ENCODE measurements at places on chromosomes 2 and 18. TPM values are rescaled to one million over a fixed set of nuclear protein-coding genes. Genes with fewer than 3 reads are reported as not detected.

C2orf78 gene
- not detected for total RNA-seq

APOB gene
- total RNA-seq, result under 0.01 TPM

GAD1 gene
- 0.28 TPM for total RNA-seq

STK17B gene
- 15.6 TPM for total RNA-seq

DRC1 gene
- total RNA-seq, result not detected

VRK2 gene
- total RNA-seq, result 17.5 TPM

FLACC1 gene
- total RNA-seq, result 0.74 TPM

REG3G gene
- total RNA-seq, result not detected

NAGK gene
- 60.7 TPM for total RNA-seq

MAPRE3 gene
- 3.1 TPM for total RNA-seq

CYTIP gene
- total RNA-seq, result not detected

NYAP2 gene
- not detected for total RNA-seq

CD8B2 gene
- not detected for total RNA-seq

BIRC6 gene
- 154 TPM for total RNA-seq

SESTD1 gene
- 22.3 TPM for total RNA-seq

NRP2 gene
- total RNA-seq, result 155 TPM

INPP5D gene
- total RNA-seq, result 0.46 TPM

ABCG5 gene
- not detected for total RNA-seq

GALNT13 gene
- 17.2 TPM for total RNA-seq

PID1 gene
- total RNA-seq, result 28.3 TPM

AMER3 gene
- total RNA-seq, result not detected

UGT1A6 gene
- total RNA-seq, result 0.09 TPM

IWS1 gene
- 43.0 TPM for total RNA-seq

FBXO15 gene
- 1.1 TPM for total RNA-seq

TSPYL6 gene
- total RNA-seq, result not detected

All from smooth muscle cell of bladder (primary cell).